ENCODE measurements at places on chromosomes 3 and 15. TPM values are rescaled to one million over a fixed set of nuclear protein-coding genes. Genes with fewer than 3 reads are reported as not detected.

DNA sequence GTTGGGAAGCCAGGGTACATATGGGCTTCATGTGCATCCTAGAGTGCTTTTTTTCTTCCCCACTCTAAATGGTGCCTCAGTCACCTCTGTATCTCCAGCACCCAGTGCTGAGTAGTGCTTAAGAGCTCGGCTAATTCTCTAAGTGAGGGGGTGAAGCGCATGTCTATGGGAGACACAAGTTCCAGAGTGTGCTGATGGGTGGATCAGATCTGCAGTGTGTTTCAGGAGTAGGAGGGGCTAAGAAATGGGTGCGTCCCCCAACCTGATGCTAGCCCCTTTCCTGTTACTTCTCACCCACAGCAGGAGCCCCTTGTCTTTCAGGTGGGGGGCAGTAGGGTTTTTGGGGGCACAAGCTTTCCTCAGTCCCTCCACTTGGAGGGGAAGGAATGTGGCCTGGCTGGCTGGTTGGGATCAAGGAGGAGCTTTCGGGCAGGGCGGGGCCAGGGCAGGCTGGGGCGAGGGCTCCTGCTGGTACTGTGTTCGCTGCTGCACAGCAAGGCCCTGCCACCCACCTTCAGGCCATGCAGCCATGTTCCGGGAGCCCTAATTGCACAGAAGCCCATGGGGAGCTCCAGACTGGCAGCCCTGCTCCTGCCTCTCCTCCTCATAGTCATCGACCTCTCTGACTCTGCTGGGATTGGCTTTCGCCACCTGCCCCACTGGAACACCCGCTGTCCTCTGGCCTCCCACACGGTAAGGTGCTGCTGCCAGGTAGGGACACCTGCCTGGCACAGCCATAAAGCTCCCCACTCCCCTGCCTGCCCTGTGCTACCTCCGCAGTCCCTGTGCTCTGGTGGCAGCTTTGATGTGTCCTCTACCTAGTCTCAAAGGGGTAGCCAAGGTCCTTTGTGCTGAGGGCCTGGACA, at the start of gene IL17RE:
Gene IL17RE (plus strand): TSS at position 477 of the 866 bp plus-strand sequence. CDS start 85 bp downstream, at position 562.
- no peak for DNase-seq

- DNase-seq: no peak
Observed at GRCh38 chr15:99427210-99427609, 138.6 kb upstream of the MEF2A start.

The CCDC54 gene
- total RNA-seq: not detected

GRCh38 chr3:160069986-160070385, 81.4 kb downstream of the IL12A start:
- DNase-seq: no peak

DNA sequence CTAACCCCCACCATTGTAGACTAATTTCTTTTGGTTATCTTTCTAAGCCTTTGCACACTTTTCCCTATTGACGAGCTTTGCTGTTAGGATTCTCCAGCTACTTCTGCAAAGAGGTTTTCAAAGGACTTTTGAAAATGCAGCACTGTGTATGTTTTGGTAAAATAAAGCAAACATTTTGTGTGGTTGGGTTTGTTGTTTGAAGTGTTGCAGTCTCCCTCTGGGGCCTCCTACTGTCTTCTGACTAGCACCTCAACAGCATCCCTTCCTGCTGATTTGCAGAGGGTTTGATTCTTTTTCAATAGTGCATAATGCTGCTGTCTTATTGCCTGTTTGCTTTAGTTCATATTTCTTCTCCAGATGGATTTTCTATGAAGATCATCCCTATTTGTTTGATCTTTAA, 775.1 kb upstream of the CFAP20DC start:
- no peak for DNase-seq

The FHIT gene
- total RNA-seq: 0.10 TPM

DNA sequence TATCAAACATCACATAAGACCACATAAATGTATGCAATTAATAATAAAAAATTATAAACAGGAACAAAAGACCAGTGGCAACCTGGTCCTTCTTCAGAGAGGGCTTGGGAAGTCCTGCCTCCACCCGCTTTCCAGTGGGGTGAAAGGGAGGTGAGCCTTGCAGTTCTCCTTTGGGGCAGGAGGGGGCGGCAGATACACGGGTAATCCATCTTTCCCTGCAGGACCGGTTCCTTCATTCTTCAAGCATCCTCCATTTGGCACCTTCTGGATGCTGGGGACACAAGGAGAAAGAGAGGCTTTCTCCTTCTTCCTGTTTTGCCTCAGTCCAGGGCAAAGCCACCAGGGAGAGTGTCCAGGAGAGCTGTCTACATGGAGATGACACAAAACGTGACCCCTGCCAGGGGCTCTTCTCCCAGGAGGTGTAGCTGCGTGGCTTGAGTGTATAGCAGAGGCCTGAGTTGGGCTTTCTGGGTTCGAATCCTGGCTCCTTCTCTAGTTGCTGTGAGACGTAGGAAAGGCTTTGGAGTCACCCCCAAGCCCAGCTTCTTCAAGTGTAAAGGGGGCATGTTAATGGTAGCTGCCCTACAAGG, 23.2 kb downstream of the RPLP1 start:
- DNase-seq: peak; percentile 71

DNA sequence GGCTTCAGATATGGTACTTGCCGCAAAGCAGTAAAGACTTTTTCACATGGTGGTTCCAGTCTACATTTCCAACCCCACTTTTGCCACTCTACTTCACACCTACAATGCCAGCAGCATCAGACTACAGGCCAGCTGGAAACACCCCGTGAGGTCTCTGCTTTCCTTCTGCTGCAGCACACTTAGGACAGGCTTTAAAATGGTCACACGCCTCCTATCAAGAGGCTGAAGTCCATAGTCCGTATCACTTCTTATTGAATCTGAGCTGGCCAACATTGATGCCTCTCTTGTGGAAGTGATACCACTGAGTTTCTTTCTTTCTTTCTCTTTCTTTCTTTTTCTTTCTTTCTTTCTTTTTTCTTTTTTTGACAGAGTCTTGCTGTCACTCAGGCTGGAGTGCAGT, 59.8 kb downstream of the ZNF860 start:
- DNase-seq: no peak

DNA sequence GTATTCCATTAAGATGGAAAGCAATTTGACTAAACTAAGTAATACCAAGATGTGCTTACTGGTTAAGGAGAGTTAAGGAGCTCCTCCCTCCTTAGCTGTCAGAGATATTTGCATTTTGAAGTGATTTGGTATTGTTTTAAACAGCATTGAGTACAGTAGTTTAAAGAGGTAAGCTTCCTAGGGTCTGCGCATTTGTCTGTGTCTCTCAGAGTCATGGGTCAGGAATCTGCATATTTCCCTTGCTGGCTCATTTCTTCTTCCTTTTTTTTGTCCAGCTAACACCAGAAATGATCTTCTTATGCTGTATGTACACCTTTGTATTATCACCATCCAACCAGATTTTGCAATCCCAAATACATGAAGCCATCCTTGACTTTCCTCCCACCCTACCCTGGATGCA, 163.0 kb upstream of the BFSP2 start:
- DNase-seq: no peak

- DNase-seq: peak; percentile 88
Observed at GRCh38 chr3:98903099-98903498, 1.6 kb upstream of the DCBLD2 start.

GRCh38 chr3:38579551-38580449, 69.7 kb downstream of the SCN5A start:
- peak; percentile 26 for DNase-seq

The ARHGEF26 gene
- total RNA-seq: 7.4 TPM

- no peak for DNase-seq
Observed at GRCh38 chr3:171095063-171095462, 68.5 kb upstream of the SLC2A2 start.

The SERPINI2 gene
- total RNA-seq: not detected

DNA sequence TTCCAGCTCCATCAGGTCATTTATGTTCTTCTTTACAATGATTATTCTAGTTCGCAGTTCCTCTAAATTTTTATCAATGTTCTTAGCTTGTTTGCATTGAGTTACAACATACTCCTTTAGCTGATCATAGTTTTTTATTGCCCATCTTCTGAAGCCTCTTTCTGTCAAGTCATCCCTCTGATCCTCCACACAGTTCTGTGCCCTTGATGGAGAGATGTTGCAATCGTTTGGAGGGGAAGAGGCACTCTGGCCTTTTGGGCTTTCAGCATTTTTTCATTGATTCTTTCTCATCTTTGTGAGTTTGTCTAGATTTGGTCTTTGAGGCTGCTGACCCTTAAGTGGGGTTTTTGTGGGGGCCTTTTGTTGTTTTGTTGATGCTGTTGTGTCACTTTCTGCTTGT, 234.6 kb upstream of the CBLB start:
- no peak for DNase-seq

The IL17RD gene
- total RNA-seq: 1.5 TPM

The ULK3 gene
- total RNA-seq: 35.9 TPM

DNA sequence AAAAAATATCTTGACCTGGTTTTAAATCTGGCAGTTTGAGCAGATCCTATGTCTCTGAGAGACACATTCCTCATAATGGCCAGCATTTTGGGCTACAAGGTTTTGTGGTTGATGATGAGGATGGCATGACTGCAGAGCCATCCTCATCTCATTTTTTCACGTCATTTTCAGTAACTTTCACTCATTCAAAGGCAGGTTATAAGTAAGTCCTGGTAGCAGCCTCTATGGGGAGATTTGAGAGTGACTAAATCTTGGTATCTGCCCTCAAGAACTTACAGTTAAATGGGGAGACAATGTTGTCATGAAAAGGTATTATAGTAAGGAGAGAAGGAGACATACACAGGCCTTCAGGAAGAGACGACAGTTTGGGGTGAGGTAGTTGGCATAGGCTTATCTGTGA, 14.5 kb downstream of the TIGIT start:
- DNase-seq: no peak

- DNase-seq: no peak
Observed at GRCh38 chr3:149397528-149397927, 20.1 kb upstream of the TM4SF1 start.

The SLC9A9 gene
- 1.1 TPM for total RNA-seq

DNA sequence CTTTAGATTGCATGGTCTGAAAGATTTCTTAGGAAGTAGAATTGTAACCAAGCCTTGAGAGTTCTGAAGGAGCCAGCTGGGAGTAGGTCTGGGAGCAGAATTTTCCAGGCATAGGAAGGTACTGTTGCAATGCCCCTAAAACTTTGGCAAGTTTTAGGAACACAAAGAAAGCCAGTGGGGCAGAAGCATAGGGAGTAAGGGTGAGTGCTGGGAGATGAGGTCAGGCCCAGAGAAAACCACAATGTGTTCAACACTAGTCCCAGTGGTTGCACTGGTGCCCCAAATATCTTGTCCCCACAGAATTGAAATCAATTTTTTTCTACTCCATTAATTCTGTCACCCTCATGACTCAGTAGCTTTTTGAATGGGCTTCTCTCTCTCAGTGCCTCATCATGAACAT, 120.7 kb upstream of the GALNT15 start:
- no peak for DNase-seq

- no peak for DNase-seq
Observed at GRCh38 chr3:105518203-105518602, 151.5 kb downstream of the ALCAM start.

GRCh38 chr15:53446376-53446775, 313.1 kb downstream of the WDR72 start:
- DNase-seq: no peak

DNA sequence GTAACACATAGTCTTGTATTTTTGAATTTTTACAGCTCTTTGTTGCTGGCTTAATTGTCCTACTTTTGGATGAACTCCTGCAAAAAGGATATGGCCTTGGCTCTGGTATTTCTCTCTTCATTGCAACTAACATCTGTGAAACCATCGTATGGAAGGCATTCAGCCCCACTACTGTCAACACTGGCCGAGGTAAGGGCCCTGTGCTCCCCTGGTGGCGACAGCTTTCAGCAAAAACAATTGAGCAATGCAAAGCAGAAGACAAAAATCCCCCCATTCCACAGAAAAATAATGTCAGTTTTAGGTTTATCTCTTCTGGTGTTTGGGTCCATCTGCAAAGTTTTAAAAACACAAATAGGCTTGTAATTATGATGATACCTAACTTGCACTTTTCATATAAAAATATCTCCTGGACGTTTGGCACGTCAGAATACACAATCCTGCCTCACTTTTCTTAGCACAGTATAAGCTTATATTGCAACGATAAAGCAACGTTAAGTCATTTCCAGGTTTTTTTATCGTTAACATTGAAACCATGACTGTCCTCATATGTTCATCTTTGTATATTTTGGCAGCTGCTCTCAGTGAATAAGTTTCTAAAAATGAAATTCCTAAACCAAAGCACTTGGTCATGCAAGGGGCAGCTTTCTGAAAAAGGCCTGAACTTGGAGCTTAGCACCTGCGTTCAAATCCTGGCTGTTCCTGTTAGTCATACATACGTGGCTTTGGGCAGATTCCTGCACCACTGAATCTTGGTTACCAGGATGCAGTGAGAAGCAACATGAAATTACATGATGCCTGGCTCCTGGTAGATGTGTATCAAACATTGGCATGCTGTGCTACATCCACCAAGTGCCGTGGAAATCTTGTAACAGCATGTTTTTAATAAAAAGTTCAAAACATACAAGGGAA, 8.5 kb downstream of the SEC61A1 start:
- DNase-seq: peak; percentile 54

DNA sequence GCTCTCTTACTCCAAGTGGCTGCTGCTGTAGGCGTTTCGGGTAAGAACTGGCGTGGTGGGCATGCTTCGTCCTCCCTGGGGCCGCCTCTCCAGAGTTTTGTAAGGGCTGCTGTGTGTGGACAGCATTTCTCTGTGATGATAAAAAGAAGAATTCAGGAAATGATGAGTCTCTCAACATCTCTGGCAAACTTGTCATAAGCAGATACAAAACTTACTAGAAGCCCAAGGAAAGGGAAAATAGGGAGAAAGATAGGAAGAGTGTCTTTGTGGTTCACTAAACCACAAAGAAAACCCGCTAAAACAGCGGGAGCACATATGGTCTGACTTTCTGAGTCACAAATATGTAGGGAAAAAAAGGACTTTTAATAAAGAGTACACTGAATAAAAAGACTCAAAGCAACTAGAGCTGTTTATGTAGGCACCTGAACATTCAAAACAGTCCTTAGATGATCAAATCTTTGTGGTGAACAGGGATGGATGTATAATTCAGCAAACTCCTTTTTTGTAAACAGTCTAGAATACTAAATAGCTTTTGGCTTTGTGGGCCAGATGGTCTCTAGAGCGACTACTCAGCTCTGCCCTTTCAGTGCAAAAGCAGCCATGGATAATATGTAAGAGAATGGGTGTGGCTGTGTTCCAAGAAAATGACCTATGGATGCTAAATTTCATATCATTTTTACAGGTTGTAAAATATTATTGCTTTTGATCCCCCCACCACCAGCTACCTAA, 60.4 kb upstream of the LMOD3 start:
- DNase-seq: peak; percentile 68

The ZNF80 gene
- not detected for total RNA-seq

DNA sequence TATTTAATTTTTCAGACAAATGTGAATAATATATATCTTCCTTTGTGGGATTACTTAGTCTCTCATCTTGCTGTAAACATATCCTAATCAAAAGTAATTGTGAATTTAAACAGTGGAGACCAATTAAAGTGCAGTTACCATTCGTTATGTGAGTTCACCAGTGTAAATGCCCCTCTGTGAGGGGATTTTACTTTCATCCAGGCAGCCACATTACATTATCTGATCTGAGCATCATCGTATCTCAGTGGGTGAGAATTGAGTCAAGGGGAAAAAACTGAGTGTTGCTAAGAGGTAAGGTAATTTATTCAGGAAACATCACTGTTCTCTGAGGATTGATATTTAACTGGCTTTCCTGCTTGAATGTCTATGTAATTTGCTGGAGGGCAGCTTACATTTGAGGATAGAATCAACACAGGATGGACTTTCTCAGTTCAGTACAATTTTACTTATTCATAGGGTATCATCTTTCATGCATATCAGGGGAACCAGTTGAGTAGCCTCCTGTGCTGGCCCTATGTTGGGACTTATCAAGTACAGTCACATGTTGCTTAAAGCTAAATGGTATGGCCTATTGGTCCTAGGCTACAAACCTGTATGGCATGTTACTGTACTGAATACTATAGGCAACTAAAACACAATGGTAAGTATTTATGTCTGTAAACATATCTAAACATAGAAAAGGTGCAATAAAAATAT, 219.7 kb downstream of the CD47 start:
- DNase-seq: no peak

Data from A172 (cell line).